ENCODE measurements at places on chromosomes 6 and 20.
A peak's percentile ranks its signal among the peaks of the same experiment; 100 is the strongest.

DNA sequence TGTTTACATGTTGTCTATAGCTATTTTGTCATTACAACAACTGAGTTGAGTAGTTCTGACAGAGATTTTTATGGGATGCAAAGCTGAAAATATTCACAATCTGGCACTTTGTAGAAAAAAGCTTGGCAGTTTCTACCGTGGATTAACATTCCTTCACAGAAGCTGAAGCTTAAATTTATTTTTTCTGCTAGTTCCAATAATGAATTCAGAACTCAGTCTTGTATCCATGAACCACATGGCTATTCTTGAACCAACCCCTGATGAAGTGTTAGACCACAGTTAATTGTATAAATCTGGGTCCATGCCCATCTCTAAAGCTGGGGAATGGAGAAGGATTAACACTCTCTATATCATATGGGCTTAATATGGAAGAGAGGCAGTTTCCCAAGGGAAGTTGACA is 743.8 kb upstream of the FLRT3 start:
- no peak for DNase-seq

DNA sequence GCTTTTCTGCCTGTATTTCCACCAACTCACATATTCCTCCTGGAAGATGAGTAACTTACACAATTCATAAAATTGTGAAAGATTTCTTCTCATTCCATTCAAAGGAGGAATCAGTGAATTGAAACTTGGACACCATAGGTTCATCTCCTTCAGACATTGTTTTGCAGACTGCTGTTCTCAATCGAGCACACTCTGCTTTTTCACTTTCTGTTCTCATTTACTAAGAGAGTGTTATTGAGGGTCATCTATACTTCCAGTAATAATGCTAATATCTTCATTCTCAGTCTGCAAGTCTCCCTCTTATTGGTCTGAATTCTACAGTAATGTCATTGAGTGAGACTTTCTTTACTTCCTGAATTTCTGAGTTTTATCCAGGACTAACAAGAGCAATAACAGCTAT is 67.5 kb upstream of the FUT9 start:
- no peak for DNase-seq

DNA sequence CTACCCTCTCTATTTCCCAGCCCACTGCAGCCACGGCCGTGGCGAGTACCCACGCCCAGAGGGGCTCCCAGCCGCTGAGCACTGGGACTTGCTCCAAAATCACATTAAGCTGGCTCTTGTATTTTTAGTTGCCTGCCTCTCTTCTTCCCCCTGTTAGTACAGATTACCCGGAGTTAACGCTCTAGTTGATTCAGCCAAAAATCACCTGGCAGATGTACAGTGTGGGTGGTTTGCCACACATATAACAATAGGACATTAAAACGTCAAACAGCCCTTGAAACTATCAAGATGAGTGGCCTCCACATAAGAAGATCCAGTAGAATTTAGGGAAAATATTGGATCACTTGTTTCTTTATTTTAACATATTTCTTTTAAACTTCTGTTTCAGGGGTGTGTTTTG is 268.8 kb upstream of the PRDM1 start:
- DNase-seq, result no peak

DNA sequence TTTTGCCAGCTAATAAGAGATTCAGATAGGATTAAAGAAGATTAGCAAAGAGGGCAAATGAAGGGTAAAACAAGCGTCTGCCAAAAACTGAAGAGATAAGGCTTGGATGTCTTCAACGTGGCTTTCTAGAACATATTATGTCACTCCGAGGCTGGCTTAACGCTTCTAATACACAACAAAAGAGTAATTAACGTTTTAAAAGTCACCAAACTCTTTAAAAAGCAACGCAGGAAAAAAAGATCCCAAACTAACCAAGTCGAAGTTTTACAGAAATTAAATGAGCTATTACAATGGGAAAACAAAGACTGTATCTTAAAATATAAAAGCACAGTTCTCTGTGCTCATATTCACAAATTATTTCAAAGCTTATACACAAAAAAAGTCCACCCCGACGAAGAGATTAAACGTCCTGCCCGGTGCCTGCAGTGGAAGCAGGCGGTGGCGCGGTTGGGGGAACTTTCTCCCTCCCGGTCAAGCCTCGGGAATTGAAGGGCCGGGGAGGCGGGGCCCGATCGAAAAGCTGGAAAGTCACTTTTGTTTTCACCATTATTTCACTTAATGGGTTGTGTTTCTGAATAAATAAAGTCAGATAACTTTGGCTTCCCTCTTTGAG is 1.2 kb downstream of the MAK start:
- peak; percentile 24 for DNase-seq

GRCh38 chr6:121310495-121310894 is 23.8 kb downstream of the TBC1D32 start:
- DNase-seq, result no peak

DNA sequence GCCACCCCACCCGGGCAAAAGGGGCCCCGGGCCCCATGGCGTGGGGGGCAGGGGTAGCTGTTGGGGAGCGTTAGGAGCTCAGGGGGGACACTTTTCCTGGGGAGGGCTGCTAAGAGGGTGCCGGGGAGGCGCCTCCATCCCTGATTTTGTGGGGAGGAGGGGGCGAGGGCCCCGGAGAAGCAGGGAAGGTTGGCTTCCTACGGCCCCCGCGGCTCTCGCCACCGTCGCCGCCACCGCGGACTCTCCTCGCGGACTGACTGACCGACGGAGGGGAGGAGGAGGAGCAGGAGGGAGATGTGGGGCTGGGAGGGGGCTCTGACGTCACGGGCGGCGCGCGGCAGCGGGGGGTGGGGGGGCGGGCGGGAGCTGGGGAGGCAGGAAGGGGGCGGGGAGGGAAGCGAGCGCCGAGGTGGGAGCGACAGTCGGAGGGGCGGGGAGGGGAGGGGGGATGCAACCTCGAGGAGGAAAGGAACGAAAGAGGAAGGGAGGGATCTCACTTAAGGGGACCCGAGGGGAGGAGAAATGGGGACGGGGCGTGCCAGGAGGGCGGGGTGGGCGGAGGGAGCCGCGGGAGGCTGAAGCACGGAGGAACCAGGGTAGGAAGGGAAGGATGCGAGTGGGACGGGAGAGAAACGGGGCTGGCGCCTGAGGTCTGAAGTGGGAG is 5.1 kb downstream of the GABBR1 start:
- DNase-seq, result peak; percentile 28

Measured in inflammatory macrophage treated with lipopolysaccharide for 1 hour (primary cell).